CD4-positive, alpha-beta T cell treated with Interleukin-10 for 1 hour (primary cell): ENCODE measurements at places on chromosomes 3 and 15.
A peak's percentile ranks its signal among the peaks of the same experiment; 100 is the strongest.

- DNase-seq = no peak
Measured at GRCh38 chr15:96505014-96505413, 174.5 kb downstream of the NR2F2 start.

DNA sequence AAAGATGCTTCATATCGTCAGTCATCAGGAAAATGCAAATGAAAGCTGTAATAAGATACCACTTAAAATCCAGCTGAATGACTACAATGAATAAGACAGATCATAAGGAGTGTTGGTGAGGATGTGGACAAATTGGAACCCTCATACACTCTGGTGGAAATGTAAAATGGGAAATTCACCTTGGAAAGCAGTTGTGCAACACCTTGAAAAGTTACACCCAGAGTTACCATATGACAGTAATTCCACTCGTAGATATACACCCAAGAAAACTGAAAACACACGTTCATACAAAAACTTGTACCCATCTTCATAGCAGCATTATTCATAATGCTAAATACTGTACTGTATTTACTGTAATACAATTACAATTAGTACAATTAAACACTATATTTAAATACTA, 2.3 kb downstream of the TTC23 start:
- no peak for DNase-seq

DNA sequence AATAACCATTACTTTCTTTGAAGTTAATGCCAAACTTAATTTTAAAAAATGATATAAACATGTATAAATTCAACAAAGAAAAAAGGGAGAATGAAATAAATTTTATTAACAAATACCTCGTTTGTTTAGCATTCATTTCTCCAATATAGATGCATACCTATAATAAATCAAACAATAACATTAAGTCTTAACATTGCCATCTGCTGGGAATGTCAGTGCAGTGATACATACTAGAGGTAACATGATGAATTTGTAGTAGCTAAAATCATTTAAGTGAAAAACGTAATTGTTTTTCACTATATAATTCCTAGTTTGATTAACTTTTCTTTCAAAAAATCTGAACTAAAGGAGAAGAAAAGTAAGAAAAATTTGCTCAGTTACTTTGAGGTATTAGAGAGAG, 340.2 kb upstream of the CBLB start:
- DNase-seq = peak; percentile 46

- no peak for DNase-seq
Measured at GRCh38 chr3:17639765-17640164, 102.7 kb downstream of the TBC1D5 start.

DNA sequence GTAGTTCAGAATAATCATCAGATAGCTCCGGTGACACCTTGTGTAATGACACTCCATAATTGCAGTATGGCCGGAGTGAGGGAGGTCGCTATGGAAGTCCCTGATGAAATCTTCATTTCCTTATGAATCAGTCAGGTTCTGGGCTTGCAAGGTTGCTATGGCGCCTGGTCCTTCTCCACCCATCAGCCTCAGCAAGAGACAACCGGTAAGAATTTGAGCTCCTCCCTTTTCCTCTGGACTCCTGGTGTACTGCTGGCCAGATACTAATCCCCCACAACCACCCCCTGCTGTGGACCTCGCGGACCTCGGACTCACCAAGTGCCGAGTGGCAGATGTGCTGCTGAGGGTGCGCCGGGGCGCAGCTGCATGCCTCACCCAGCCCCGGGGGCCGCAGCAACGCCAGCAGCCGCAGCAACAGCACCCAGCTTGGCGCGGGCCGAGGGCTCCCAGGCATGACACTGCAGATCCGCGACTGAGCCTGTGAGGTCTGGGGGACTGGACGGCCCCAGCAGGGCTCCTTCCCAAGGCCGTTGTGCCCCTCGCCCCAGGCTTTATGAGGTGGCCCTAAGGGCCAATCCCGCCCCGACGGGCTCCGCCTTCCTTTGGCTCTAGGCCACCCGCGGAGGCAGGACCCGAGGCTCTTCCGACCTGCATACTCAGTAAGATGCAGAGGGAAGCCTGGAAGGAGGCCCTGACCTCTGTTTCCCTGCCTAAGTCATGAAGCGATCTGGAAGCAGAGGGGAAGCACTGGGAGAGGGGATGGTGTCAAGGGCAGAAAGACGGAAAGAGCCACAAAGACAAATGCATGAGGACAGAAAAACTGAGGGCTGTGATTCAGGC, at the start of gene TIMP4:
TSS of gene TIMP4 (minus strand) at position 526 of the 840 bp plus-strand sequence. CDS start at position 454, 72 bp downstream.
- DNase-seq = no peak

GRCh38 chr3:40337136-40338108, 27.9 kb downstream of the EIF1B start:
- DNase-seq = no peak
